ENCODE measurements at places on chromosomes 1 and 21.
A peak's percentile ranks its signal among the peaks of the same experiment; 100 is the strongest.

- DNase-seq: peak; percentile 37
Measured at GRCh38 chr1:167695147-167695546, 26.6 kb upstream of the MPZL1 start.

GRCh38 chr1:11184973-11185372 is 4.2 kb upstream of the ANGPTL7 start:
- peak; percentile 15 for DNase-seq

DNA sequence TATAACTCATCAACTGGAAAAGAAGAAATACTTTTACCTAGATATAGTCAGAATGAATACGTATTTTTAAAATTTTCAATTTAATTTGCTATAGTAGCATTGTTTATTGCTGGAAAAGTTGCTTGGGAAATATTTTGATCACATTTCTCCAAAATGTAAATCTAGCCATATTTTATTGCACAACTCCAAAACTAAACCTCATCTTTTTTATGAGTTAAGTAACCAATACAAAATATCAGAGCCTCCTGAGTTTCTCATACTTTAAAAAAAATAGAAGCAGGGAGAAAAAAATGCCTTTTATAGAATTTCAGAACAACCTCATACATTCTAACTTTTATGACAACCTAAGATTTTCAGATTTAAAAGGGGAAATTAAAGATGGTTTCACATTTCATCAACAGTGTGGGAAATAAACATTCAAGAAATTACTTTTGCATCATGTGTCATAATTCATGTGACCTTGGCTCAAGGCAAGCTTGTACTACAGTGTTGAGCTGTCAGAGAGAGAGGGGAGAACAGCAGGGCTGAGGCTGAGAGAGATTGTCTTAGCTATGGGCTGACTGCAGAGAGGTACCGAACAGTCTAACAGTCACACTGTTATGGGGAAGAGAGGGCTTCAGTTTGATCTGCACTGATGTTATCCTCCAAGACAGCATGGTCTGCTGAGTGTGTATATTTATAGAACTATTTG is 519.0 kb downstream of the LTN1 start:
- DNase-seq: no peak

DNA sequence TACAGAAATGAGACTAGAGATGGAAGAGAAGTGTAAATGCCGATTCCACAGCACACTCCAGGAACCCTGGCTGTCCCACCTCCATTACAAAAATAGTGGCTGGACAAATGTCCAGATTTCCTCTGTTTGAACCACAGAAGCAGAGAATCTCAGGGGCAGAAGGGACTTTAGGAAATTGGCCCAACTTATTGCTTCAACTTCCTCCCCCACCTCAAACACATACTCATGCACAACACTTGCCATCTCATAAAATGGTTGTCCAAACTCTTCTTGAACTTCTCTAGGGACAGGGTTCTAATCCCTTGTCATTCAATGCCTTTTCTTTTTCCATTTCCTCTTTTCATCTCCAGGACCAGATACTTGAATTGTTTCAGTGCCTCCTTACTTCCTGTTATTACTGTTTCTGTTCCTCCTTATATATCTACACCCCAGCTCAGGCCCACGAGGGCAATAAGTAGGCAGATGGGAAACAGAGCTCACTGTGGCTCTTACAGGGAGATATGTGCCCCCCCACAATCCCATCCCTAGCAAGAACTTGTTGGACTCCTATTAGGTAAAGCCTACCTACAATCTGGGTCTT is 8.5 kb upstream of the B4GALT3 start:
- peak; percentile 100 for DNase-seq

DNA sequence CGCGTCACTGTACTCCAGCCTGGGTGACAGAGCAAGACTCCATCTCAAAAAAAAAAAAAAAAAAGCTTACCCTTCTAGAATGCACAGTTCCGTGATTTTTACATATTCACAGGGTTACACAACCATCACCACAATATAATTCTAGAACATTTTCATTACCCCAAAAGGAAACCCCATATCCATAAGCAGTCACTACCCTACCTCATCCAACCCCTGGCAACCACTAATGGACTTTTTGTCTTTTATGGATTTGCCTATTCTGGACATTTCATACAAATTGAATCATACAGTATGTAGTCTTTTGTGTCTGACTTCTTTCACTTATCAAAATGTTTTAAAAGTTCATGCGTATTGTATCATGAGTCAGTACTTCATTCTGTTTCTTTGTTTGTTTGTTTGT is 22.8 kb downstream of the SYF2 start:
- DNase-seq: peak; percentile 78

DNA sequence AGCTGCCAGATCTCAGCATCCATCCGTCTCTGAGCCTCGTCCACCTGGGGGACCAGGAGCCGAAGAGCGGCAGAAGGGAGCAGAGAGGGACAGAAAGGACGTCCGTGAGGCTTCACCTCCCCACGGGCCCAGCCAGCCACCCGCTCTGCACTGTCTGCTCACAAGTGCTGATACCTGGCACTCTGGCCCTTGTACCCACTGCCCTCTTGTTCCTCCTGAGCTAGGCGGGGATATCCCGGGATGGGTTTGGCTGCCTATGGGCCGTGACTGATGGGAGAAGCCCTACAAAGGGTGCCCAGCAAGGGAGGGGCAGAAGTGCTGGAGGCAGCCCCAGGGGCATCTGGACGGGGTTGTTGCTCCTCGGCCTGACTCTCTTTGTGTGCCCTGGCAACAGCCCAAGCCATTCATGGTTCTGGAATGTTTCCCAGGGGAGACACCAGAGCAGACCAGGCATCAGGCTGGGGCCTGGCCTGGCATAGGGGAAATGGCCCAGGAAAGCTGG is 57.6 kb downstream of the LDLRAD2 start:
- DNase-seq: no peak

- no peak for DNase-seq
Measured at GRCh38 chr1:63645317-63645716, 52.1 kb downstream of the PGM1 start.

DNA sequence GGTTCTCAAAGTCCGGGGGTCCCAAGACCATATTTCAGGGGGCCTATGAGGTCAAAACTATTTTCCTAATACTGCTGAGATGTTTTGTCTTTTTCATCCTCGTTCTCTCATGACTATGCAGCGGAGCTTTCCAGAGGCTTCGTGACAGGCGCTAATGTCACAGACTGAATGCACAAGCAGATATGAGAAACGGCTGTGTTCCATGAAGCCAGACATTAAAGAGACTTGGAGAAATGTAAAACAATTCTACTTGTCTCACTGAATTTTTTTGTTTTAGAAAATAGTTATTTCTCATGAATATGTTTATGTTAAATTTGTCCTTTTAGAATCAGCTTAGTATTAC is 10.3 kb downstream of the PIGP start:
- no peak for DNase-seq

GRCh38 chr1:193525917-193526710 is 339.7 kb upstream of the B3GALT2 start:
- no peak for DNase-seq

DNA sequence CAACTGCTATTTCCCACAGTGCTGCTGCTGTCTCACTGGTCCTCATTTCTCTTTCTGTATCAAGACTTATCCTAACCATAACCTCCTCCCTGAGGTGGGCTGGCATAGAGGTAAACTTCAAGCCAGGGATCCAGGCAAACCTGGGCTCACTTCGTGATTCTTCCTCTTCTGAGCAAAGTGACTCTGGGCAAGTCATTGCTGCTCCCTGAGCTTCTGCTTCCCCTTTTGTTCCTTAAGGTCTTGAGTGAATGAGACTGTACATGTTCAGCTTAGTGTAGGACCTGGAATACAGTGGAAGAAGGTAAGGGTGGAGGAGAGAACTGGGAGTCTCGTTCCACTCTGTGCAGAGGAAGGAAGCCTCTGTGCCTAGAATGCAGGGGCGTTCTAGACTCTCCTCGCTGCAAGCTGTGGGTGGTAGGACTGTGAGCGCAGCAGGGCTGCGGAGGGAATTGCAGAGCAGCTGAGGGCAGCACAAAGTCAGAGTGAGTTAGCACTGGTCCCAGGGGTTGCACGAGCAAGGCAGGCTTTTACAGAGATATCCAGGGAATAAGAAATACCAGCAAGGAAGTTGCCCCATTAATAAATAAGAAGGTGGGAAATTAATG is 11.4 kb upstream of the ERI3 start:
- DNase-seq: no peak

GRCh38 chr1:204213668-204214662 is at the start of gene GOLT1A:
GOLT1A (minus strand) TSS chr1:204213988; CDS start chr1:204213906, 82 bp downstream.
- DNase-seq: peak; percentile 64

- no peak for DNase-seq
Measured at GRCh38 chr1:222920169-222920568, 105.3 kb downstream of the DISP1 start.

- no peak for DNase-seq
Measured at GRCh38 chr1:36585569-36586548, 103.1 kb upstream of the CSF3R start.

DNA sequence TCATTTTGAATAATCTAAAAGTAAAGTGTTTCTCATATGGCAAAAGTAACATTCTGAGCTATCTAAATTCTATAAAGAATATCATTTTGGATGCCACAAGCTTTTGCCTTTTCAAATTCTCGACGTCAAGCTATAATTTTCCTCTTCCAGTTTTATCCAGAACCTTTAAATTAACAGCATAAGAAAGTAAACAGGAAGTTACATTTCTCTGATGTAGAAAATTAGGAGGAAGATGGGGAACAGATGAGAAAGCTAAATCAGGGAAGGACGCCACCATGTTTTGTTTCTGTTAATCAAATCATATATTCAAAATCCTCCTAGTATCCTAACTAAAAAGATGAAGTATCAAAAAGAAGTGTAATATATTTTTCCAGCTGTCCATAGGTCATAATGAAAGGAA is 8.8 kb upstream of the CAMSAP2 start:
- no peak for DNase-seq

DNA sequence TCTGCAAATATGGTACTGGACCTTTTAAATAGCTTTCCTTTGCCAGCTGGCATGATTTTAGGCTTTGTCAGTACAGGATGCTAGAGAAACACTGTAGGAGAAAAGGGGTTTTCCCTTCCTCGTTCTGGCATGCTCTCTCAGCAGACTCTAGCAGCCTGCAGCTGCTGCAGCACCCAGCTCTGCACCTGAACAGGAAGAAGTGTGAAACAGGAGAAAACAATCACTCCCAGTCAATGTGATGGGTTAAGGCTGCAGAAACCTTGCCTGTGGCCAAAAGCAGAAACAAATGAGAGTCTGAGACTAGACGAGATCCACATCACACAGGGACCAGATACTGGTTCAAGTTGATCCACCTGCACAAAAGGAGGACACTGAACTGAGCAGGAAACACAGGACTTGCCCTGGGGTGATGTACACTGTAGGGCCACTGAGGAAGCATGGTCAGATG is 21.2 kb downstream of the OVGP1 start:
- no peak for DNase-seq

DNA sequence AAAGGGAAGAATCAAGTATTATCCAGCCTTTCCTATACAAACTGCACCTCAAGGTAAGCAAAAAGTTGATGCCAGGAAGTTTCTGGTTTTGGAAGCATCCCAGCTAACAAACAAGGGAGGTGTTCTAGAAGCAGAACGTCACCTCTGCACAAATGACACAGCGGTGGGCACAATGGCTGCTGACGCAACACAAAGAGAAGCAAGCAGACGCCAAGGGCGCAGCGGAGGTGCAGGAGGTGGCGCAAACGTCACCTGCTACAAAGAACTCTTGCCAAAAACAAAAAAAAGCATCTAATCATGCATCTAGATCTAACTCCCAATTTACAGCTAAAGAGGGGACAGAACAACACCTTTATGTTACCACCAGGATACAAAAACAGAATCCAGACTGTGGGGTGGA is 88.5 kb downstream of the NPHP4 start:
- DNase-seq: no peak
